ENCODE measurements at places on chromosomes 12 and 14.

GRCh38 chr12:26090836-26091510 lies 33.9 kb downstream of the BHLHE41 start:
- DNase-seq, result no peak

GRCh38 chr12:70842942-70843341 lies 77.6 kb downstream of the PTPRR start:
- no peak for DNase-seq

GRCh38 chr12:68998041-68998440 lies 65.1 kb upstream of the CPM start:
- DNase-seq, result no peak

DNA sequence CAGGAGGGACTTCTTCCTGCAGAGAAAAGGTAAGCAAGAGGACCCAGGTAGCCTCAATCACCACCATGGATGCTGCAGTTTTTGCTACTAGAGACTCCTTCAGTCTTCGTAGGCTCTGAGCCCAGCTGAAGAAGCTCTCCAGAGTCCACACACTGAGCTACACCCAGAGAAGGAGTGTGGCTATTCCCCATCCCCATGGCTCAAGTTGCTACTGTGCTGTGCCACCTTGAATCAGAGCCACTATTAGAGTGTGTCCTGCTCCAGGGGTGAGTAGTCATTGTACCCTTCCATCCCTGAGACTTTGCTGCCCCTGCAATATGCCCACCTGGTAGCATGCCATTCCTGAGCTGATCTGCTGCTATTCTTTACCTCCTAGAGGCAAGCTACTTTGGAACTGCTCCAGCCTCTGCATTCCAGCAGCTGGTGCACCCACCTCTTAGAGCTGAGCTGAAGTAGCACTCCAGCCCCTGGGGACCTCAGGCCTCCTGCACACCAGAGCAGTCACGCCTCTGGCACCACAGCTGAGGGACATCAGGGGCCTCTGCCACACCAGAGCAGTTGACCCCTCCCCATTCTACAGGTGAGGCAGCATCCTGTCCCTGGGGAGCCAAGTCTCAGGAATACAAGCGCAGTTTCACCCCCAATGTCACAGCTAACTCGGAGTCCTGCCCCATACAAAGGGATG lies 213.0 kb downstream of the TRHDE start:
- no peak for DNase-seq

- no peak for DNase-seq
Observed at GRCh38 chr12:94596596-94596995, 53.8 kb downstream of the TMCC3 start.

DNA sequence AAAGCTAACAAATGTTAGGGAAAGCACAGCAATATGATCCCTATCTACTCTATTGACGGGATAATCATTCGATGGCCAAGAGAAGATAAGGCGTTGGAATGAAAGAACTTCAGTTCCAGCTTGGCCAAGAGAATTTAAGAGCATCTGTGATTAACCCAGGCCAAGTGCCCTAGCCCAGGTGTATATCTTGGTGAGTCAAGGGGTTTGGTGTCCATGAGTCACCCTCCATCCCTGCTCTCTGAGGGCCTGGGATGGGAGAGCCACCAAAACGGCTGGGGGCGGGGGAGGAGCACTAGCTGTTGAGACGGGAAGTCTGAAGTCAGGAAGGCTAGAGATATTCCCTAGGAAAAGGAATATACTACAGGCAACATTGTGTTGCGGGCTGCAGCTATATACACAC lies 13.0 kb downstream of the TBPL2 start:
- no peak for DNase-seq

- DNase-seq, result no peak
Observed at GRCh38 chr14:60974090-60974651, 6.7 kb downstream of the TRMT5 start.

DNA sequence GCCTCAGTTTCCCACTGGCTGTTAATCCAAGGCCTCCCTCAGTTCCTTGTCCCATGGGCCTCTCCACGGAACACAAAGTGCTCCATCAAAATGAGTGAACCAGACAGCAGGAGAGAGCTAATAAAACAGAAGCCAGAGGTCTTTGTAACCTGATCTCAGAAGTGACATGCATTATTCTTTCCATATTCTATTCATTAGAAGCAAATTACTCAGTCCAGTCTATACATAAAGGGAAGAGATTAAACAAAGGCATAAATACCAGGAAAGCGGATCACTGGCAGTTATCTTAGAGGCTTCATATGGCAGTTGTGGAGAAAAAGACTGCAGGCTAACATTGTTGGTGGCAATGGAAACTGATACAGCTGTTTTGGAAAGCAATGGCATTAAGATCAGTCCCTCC lies 170.6 kb upstream of the GARIN6 start:
- no peak for DNase-seq

- no peak for DNase-seq
Observed at GRCh38 chr12:108271951-108272872, 66.9 kb downstream of the CMKLR1 start.

- no peak for DNase-seq
Observed at GRCh38 chr12:6234214-6234613, 34.0 kb downstream of the CD9 start.

- no peak for DNase-seq
Observed at GRCh38 chr12:51065530-51065929, 17.4 kb downstream of the LETMD1 start.

- DNase-seq, result no peak
Observed at GRCh38 chr12:53113951-53114350, 10.7 kb downstream of the SOAT2 start.

DNA sequence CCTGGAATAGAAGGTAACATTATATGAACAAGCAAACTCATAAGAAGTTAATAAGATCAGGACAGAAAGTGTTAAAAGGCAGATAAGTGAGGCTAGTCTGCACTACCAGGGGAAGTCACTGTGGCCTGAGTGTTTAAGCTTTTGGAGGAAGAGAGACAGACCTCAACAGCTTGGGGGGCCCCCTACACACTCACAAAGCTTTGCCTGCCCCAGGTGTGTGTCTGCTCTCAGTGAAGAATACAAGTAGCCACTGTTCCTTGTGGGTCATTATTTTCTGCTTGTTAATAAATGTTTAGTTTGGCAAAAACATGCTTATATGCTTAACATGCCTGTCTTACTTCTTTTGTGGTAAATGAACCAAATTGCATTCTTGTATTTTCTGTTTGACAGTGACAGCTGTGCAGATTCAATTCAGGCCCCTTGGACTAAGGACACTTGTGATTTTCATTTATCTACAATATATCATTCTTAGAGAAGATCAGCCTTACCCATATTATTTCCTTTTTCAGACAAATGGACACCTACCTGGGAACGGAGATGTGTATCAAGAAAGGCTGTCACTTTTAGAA lies 50.7 kb upstream of the C12orf71 start:
- no peak for DNase-seq

DNA sequence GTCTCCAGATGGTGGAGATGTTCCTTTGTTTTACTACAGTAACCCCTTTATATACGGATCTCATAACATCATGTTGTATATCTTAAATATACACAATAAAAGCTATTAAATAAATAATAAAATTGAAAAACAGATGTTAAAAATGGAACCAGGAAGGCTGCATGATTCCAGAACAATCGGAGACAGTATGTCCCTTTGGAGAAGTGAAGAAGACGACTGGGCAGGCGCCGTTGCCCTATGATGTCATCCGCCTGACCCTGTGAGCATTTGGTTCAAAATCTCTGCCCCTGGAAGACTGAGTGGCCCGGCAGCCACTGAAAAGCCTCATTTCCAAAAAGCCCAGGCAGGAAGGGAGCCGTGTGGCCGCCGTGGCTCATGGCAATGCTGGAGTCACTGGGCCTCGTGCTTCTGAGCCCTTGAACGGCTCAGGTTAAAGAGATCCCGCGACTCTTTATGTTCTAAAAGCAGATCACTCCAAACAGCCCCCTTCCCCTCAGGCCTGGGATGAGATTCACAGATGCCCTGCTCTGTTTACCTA lies 30.8 kb downstream of the RIMBP2 start:
- no peak for DNase-seq

- no peak for DNase-seq
Observed at GRCh38 chr12:125254856-125255255, 189.6 kb downstream of the AACS start.

- no peak for DNase-seq
Observed at GRCh38 chr14:21911877-21912276, 238.3 kb upstream of the OR4E1 start.

DNA sequence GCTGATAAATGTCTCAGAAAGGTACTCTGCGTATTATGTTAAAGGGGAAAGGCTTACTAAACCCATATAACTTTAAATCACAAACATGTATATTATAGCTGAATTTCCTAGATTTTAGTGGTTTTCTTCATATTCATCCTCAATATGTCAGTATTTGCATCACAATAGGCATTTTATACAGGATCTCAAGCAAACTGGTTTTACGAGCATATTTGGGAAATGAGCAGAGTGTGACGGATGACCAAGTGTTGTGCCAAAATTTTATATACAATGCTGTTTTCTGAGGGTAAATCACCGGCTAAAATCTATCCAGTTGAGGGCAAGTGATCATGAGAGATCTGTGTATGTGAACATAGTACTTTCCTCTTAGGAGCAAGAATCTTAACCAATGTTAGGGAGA lies 8.4 kb downstream of the CPM start:
- no peak for DNase-seq

DNA sequence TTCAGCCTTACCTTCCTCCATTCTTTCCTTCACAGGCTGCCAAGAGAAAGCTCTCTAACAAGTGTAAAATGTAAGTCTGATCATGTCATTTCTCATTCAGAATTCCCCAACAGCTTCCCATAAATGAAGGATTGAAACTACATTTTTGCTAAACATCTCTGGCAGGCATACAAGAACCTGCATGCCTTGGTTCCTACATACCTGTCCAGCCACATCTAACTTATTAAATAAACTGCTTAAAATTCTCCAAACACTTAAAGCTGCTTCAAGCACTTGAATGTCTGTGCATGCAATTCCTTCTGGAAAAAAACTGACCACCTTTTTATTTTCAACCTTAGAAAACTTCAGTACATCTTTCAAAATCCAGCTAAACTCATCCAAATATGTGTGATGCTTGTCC lies 84.4 kb upstream of the DCN start:
- DNase-seq, result no peak

DNA sequence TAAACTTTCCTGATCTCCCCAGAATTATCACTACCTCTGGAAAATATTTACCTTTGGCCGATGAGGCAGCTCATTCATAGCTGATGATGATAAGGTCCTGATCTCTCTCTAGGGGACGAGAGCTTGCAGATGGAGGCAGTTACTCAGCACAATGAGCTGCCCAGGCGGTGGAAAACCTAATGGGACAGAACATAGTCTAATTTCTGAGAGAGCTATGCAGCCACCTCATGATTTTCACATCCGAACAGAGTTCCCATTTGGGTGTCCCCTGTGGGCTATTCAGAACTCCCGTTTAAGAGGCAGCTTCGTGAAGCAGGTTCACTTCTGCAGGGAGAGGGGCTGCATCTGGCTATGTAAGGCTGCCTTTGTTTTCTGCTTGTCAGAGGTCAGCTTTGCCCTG lies 724.6 kb upstream of the TMEM132C start:
- no peak for DNase-seq

Data from CD4-positive, alpha-beta T cell treated with Interleukin-2 at 100 ng/mL for 4 hours (primary cell).